ENCODE measurements at places on chromosomes 13 and 19. TPM values are rescaled to one million over a fixed set of nuclear protein-coding genes. Genes with fewer than 3 reads are reported as not detected.

The SULT2B1 gene
- total RNA-seq = 1.5 TPM

The SHC2 gene
- total RNA-seq = not detected

The PGLYRP1 gene
- not detected for total RNA-seq

The ZNF787 gene
- 18.2 TPM for total RNA-seq

Measured in hair follicular keratinocyte (primary cell).